Lower leg skin (tissue), 4 donors: ENCODE measurements at places on chromosomes 13 and 19.

DNA sequence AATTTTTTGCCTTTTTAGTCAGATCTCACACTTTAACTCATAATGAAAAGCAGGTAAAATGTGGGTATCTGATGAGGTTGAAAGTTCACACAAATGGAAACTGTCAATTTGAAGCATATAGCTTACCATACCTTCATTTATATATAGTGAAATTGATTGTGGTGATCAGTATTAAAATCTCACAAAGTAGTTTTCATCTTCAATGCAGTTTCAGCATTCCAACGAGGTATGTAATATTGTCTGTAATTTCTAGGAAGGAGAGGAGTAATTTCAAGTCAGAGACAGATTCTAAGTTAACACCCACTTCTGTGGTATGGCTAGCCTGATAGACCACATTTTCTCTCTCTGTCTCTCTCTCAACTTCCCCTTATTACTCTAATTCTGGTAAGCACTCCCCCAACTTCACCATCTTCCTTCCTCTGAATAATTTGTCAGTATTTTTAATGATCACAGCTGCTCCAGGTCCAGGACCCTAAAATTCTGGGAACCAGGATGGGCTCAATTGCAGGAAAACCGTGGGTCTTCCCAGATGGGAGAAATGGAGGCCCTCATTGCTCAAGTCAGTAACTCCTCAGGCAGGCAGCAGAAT lies 455.7 kb downstream of the FGF9 start:
- no peak for DNase-seq

DNA sequence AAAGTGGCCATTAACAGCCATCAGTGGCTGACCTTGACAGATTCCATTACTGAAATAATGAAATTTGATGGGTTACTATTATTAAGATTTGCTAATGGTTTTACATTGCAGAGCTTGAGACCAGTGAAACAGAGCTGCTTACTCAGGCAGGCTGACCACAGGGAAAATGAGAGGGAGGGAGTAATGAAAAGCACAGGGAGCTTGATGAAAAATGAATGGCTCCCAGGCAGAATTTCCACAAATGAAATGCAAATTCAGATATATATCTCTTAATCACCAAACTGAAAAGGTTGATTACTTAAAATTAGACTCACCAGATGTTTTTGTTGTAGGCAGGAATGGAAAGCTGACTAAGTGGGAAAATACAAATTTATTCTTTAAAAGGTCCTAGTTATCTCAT lies 36.1 kb downstream of the HTR2A start:
- DNase-seq, result no peak

DNA sequence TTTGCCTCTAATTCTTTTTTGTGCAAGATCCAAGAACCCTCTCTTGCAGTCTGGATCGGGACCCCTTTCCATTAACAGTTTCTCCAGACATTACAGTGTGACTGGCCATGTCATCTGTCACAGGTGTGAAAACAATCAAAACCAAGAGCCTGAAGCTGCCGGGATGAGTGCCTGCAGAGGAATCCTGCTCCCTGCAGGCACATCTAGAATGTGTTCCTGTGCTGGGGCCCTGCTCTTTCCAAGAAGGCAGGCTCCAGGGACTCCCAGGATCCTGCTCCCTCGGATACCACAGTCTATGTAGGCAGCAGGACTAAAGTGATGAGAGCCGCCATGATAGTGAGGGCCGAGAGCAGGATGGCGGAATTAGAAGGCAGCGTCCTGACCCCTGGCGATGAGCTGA lies 38.8 kb downstream of the CCDC169 start:
- no peak for DNase-seq

DNA sequence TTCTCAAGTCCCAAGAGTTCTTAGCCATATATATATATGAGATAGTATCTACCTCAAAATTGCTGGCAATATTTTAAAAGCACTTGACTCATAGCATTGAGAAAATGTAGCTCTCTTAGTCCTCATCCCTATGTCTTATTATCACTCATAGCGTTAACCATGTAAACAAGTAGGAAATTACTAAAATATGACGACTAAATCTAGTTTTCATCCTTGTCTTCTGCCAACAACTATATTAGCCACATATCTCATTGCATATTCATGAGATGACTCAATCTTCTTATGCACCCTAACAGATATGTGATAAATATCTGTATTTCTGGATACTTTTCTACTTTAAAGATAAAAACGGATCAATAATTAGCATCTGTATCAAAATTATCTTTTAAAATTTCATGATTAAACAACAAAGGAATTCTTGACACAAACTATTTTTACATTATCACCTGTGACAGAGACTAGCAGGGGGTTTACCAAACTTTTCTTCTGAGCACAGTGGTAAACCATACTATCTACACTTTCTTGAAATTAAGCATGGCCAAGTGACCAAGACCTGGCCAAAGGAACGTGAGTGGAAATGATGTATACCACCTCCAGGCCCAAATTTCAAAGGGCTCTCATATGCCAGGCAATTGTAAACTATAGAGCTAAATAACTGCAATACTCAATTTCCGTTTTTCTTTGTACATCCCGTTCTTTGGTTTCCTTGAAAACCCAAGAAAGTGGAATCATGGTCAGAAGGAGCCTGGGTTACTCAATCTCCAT lies 45.7 kb downstream of the ZC3H13 start:
- no peak for DNase-seq

DNA sequence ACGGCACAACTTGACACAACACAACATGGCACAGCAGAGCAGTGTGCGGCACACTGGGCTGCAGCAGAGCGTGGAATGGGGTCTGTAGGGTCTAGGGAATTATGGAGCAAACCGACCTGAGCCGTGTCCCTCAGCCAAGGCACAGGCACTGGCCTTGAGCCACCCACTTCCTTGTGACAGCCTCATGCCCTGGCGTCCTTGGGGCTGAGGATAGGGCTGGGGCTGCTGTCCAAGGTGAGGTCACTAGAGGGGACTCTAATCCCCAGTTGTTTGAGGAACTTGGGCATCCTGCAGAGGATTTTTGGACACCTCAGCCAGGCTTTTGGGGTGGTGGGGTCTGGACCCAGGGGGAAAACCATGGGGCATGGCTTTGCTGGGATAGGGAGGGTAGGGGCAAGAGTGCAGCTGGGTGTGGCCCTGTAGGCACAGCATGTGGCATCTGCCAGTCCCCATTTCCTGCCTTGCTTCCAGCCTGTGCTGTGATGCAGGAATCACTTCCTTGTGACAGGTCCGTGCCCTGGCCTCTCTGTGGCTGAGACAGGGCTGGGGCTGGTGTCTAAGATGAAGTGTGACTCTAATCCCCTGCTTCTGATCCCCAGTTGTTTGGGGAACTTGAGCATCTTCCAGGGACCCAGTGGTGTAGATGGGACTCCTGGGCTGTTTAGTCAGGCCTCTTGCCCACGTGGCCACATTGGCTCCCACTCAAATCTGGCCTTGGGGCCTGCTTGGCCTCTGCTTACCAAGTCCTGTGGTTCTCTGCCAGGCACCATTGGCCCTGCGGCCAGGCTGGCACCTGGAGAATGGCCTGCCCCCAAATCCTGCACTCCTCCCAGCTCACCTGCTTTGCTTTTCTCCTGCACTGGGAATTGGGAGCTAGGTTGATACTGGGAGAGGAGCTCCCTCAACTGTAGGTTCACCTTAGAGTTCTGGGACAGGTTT lies 78.5 kb downstream of the SCGB2B2 start:
- no peak for DNase-seq

GRCh38 chr19:54073829-54074228 lies 7.3 kb downstream of the TARM1 start:
- no peak for DNase-seq

- no peak for DNase-seq
These were observed 11.4 kb downstream of the TPGS1 start for GRCh38 chr19:518598-519231.
